Activated T-helper 1 cell treated with anti-CD3 and anti-CD28 coated beads, Interleukin-12 subunit alpha, Interleukin-12 subunit beta, Interleukin-2, Interleukin-4 antibody, amounts not matched to agents 30 ng/mL and 10 ng/mL and 1 ng/mL, durations not matched to agents 14 hours and 24 hours and 36 hours (primary cell): ENCODE measurements at places on chromosomes 4 and X. TPM values are rescaled to one million over a fixed set of nuclear protein-coding genes. Genes with fewer than 3 reads are reported as not detected.

The NXF2 gene
- not detected in 2 replicates for total RNA-seq

The TKTL1 gene
- total RNA-seq: 0.12 and 0.34 TPM in 2 replicates

GRCh38 chrX:6694221-6694620 is 159.3 kb upstream of the VCX3A start:
- no peak for DNase-seq

DNA sequence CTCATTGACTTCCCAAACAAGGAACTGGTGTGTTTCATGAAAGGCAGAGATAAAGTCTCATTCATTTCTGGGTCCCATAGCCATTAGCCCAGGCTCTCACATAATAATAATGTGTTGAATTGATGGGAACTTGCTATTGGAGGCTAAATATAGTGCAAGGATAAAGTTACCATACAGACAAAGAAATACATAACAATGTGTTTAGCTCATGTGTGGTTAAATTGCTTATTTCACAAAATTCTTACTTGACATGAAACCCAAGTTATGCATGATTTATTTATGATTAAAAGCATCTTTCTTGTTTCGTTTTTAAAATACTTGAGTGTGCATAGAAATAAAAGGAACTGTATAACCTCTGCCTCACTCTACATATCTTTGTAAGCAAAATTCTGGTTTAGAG is 37.3 kb upstream of the LPAR4 start:
- DNase-seq: no peak

- DNase-seq: no peak
Measured at GRCh38 chr4:57144466-57144865, 34.3 kb upstream of the IGFBP7 start.

GRCh38 chr4:35970366-35970960 is 273.9 kb downstream of the ARAP2 start:
- DNase-seq: no peak

The NEXMIF gene
- total RNA-seq: 0.27 and 0.36 TPM in 2 replicates

GRCh38 chr4:158410272-158410671 is 111.4 kb upstream of the RXFP1 start:
- no peak for DNase-seq
